T-cell (primary cell): ENCODE measurements at places on chromosomes 5 and 9.

DNA sequence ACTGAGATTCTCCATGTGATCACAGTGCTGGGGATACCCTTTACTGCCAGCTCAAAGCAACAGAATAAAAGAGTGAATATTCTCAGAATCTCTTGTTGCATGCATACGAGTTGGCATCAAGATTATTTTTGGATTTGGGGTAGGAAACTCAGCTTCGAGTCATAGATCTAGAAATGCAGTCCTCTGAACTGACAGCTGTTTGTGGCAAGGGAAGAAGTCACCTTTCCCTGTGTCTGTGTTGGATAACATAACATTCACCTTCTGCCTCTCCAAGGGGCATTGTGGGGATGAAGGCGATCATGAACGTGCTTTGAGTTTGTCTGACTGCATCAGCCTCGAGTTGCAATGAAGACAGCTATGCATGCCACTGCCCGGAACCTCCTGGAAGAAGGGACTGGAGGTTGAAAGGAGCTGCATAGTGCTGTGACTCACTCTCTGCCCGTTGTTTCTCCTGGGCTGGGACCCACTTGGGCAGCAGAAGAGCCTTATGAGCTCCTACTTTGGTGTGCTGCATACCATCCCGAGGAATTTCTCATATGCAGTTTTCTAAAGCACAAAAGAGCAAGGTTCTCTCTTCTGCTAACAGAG lies 231.7 kb downstream of the ARHGAP26 start:
- DNase-seq = peak; percentile 22

DNA sequence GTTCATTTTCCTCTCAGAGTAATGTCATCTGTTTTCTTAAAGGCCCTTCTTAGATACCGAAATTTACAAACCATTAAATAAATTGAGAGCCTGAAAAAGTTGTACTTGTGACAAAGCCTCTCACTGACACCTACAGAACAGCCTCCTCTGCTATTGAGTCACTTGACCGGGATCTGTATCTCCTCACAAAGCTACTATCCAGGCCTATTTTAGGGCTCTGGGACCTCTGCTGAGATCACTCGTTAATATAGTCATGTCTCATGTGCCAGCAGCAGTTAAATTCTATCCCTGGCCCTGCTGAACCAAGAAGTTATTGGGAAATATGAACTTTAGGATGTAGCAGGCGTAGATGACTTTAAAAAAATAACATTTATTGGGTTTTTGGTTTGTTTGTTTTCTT lies 31.1 kb downstream of the FBXO38 start:
- no peak for DNase-seq

GRCh38 chr5:67900514-67900913 lies 315.0 kb upstream of the PIK3R1 start:
- DNase-seq = no peak

- DNase-seq = no peak
Measured at GRCh38 chr5:125109293-125109692, 362.9 kb upstream of the ZNF608 start.

DNA sequence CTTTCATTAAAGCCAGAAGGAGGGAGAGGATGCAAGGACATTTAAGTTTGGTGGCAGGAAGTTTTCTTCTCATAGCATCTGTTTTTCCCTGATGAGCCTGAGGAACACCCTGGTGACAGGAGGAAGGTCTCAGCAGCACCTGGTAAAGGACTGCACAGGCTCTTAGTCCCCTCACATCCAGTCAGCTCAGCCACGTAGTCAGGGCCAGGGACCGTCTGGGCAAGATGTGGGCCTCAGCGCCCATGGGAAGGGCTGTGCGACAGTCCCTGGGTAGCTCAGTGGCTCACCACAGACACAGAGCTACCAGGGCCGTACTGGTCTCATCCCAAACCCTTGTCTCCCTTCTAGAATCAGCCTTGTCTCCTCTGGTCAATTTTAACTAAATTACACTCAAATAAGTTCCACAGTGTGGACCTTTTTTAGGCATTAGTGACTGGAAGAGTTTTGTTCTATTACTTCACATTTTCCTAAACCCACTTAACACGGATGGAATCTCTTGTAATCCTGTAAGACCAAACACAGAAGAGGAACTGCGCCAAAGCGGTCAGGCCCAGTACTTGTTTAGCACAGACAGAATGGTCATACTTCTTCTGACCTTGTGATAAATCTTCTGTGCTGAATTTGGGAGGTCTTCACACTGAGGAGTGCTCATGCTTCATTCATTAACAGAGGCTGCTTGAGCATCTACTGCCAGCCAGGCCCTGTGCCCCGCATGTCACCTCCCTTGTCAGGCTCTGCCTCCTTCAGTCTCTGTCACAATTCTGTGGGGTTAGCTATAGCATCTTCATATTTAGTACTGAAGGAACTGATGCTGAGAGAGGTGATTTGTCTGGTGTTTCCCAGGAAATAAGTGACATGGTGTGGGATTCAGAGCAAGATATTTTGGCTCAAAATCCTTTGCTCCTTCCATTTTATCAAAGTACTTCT lies 91.4 kb downstream of the ANGPTL2 start:
- no peak for DNase-seq

DNA sequence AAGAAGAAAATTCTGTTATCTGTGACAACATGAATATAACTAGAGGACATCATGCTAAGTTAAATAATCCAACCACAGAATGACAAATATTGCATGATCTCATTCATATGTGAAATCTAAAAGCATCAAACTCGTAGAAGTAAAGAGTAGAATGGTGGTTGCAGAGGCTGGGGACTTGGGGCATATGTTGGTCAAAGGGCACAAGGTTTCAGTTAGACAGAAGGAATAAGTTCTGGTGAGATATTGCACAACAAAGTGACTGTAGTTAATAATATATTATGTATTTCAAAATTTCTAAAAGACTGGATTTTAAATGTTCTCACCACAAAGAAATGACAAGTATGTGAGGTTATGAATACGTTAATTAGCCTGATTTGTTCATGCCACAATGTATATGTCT lies 24.8 kb downstream of the GRIA1 start:
- DNase-seq = no peak

DNA sequence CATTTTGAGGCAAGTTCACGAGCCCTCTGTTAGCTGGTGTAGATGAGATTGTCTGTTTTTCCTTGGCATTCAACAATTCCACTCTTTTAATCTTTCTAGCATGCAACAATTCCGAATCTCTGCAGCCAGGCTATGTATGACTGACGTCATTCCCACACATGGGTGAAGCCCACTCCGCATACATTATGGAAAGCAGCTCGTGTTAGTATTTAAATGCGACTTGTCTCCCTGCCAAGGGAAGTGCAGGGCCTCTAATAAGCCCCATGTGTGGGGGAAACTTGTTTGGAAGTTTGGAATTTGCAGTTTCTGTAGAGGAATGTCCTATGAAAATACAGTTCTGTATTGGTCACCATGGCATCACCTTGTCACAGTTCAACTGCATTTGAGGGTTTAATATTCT lies 146.0 kb upstream of the FBXL7 start:
- DNase-seq = no peak

DNA sequence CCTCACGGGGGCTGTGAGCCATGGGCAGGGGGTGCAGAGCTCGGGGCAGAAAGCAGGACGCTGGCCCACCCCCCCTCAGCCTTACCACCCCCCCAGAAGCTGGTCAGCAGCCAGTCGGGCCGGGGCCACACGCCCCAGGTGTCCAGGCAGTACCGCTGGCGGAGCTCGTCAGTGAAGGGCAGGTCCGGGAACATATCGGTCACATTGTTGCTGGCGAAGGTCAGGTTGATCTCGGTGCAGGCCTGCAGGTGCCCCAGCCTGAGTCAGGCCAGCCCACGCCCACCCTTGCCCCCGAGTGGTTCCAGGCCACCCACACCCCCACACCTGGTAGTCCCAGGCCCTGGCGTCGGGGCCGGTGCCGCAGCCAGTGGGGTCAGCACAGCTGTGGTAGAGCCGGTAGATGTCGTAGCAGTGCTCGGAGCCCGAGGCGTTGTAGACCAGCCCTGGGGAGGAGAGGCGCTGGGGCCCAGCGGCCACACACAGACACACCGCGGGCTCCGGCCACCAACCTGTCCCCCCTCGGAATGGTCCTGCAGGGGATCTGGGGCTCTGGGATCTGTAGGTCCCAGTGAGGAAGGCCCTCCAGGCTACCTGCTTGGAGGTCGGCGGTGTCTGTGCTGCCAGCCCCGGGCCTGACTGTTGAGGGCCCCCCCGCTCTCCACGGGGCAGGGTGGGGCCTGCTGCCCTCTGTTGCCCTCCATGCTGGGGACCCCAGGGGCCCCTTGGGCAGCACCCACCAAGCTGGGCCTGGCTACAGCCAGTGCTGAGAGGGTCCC lies 2.6 kb downstream of the DPP7 start:
- no peak for DNase-seq

DNA sequence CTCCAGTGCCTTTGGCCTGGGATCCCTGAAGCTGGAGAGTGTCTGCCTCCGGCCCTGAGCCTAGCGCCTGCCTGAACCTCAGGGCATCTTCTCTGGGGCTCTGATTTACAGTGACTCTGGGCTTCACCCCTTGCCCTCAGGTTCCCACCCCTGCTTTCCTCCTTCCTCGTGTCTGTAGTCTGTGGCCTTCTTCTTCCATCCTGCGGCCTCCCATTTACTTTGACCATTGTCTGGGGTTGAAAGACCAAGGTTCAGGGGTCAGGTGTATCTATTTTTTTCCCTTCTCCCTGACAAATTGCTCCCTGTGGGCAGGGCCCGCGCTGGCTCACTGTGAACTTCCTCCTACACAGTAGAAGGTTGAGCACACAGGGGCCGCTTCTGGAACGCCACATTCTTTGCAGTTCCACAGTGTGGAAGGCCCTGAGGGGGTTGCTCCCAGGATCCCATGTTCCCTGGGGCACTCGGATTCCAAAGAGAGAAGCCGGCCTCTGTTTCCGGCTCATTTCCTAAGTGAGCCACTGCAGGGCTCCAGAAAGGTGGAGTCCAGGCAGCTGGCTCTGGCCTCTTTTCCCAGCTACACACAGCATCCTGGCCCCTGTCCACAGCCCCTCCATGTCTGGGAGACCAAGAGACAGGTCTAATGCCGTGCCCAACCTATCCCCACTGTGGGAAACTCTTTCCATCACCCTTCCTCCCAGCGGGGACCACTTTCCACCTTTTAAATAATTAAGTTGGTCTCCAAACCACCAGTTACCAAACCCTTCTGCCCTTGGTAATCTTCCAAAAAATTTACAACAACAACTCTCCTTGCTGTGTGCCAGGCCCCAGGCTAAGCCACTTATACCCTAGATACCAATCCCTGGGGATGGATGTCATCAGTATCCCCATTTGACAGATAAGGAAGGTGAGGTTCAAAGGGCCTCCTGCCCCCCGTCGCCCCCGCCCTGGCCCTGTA lies 140.3 kb upstream of the IER5L start:
- no peak for DNase-seq

GRCh38 chr9:92324889-92325268 lies 271 bp downstream of the NOL8 start:
- no peak for DNase-seq

DNA sequence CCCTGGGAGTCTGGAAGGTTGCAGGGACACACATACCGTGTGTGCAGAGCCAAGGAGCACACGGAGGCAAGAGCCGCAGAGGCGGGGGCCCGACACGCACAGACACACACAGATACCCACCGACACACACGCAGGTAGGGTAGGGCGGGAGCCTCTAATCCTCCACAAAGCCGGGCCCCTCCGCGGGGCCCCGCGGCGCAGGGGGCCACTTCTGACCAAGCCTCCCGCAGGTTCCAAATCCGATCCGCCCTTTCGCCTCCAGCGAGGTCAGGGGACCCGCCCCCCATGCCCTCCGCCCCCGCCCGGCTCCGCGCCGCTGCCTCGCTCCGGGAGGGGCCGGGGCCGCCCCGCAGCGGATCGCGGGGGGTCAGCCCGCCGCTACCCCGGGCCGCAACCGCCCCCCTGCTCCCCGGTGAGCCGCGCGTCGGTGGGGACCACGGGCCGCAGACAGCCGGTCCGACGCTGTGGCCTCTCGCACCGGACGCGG lies 1.4 kb upstream of the LMX1B start:
- DNase-seq = no peak

- no peak for DNase-seq
Measured at GRCh38 chr9:31608881-31609280, 775.6 kb upstream of the ACO1 start.

DNA sequence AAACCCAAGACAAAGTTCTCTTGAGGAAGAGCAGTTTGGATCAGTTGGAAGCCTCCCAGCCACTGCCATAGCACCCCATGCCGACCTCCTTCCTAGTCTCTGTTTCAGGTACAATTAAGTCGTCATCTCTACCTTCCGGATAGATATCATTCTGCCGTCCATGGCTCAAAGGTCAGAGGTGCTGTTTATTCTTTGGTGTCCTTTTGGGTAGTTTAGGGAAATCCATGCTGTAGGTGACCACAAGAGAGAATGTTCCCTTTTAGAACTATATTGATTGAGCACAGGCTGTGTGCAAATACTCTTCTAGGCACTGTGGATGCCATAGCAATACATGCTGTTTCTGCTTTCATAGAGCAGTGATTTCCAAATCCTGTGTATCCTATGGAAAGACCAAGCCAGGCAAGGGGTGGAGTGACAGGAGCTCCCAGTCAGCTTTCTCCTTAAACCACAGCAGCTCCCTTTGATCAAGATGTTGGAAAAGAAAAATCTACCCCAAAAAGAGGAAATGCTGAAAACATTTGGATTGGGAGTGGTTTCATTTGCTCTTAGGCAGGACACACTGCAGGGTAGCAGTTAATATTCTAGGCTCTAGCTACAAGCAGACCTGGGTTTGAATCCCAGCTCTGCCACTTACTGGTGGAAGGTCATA lies 127.9 kb downstream of the PALM2AKAP2 start:
- no peak for DNase-seq

- DNase-seq = peak; percentile 28
Measured at GRCh38 chr9:120713257-120714087, 798 bp downstream of the MEGF9 start.

DNA sequence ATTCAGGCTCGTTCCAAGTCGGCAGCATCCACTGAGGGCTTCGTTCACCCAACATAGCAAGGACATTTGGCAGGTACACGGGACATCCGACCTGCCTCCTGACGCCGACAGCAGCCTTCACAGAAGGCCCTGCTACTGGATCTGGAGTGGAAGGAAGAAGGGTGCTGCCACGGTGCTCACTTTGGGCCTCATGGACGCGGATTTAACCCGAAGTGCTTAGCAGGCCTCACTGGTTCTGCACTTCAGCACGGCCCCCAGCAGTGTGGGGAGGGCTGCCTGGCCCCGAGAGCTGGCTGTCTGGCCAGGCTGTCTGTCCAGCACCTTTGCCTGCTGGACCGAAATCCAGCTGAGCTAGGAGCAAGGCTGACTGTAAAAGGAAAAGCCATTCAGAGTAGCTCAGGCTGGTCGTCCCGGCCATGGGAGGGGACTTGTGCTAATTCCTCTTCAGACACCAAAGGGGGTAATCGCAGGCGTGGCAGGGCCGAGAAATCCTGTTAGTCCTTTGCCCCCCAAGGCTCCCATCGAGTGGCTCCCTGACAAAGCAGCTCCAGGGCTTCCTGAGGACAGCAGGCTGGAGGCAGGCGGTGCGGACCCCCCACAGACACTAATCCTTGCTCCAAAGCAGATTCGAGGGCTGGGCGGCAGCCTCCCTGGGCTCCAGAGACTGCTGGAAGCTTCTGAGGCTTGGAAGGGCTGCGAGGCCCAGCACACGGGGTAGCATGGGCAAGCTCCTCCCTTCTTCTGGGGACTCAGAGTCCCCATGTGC lies 11.1 kb upstream of the RXRA start:
- DNase-seq = no peak
